Nephron progenitor cell (in vitro differentiated cells): ENCODE measurements at places on chromosomes 5 and 9.

- no peak overlapping the region for H3K27ac ChIP-seq
- H3K27me3 ChIP-seq, result peaks cover 3% of the 10 kb centered on the region
- no peak overlapping the region for H3K4me3 ChIP-seq
- no peak for DNase-seq
- H3K36me3 ChIP-seq, result peaks cover 70% of the 10 kb centered on the region
- H3K4me1 ChIP-seq, result peaks cover 8% of the 10 kb centered on the region
These were observed 11.2 kb downstream of the RCL1 start for GRCh38 chr9:4803670-4804530.

DNA sequence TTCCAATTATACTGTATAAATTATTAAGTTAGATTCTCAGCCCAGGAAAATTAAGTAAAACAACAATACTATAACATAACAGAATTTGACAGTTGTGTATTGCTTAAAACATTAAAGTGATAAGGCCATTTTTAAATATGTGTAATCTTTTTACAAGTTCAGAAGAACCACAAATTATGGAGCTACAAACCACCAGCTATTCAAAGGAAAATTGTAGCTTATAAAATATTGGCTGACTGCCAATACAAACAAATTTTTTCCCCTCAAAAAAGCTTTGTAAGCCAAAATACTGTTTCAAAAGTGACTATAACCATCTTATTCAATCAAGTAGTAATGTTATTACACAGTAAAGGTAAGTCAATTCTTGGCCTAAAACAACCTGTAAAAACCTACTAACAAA lies 21.9 kb downstream of the STRBP start:
- no peak overlapping the region for H3K27ac ChIP-seq
- no peaks in the 10 kb centered on the region for H3K4me1 ChIP-seq
- peaks cover 2% of the 10 kb centered on the region for H3K27me3 ChIP-seq
- no peak for DNase-seq
- no peak overlapping the region for H3K4me3 ChIP-seq
- H3K36me3 ChIP-seq, result peaks cover 14% of the 10 kb centered on the region

- no peak for DNase-seq
- no peak overlapping the region for H3K27ac ChIP-seq
- peaks cover 17% of the 10 kb centered on the region for H3K27me3 ChIP-seq
- no peak overlapping the region for H3K4me3 ChIP-seq
- peaks cover 8% of the 10 kb centered on the region for H3K4me1 ChIP-seq
- H3K36me3 ChIP-seq, result no peaks in the 10 kb centered on the region
These were observed 19.3 kb upstream of the ANKH start for GRCh38 chr5:14890846-14891245.

DNA sequence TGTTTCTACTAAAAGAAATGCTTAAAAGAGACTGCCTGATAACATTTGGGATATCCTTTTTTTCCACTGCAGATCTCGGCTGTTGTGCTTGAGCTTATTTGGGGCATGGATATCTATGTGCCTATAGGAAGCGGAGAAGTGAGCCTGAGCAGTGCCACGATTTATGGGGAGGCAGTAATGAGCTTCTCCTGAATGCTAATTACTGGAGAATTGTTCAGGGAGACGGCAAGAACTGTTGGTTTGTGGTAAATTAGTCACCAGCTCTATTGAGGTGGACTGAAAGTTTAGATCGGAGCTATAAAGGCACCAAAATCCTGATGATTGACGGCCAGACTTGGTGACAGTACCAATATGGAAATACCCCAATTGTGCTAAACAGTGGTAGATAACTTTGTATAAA lies 186.5 kb downstream of the ARHGEF28 start:
- peak overlapping the region; percentile 60 for H3K27ac ChIP-seq
- H3K4me3 ChIP-seq, result peak overlapping the region; percentile 78
- H3K4me1 ChIP-seq, result peaks cover 50% of the 10 kb centered on the region
- DNase-seq, result peak; percentile 8
- peaks cover 4% of the 10 kb centered on the region for H3K27me3 ChIP-seq
- no peaks in the 10 kb centered on the region for H3K36me3 ChIP-seq

DNA sequence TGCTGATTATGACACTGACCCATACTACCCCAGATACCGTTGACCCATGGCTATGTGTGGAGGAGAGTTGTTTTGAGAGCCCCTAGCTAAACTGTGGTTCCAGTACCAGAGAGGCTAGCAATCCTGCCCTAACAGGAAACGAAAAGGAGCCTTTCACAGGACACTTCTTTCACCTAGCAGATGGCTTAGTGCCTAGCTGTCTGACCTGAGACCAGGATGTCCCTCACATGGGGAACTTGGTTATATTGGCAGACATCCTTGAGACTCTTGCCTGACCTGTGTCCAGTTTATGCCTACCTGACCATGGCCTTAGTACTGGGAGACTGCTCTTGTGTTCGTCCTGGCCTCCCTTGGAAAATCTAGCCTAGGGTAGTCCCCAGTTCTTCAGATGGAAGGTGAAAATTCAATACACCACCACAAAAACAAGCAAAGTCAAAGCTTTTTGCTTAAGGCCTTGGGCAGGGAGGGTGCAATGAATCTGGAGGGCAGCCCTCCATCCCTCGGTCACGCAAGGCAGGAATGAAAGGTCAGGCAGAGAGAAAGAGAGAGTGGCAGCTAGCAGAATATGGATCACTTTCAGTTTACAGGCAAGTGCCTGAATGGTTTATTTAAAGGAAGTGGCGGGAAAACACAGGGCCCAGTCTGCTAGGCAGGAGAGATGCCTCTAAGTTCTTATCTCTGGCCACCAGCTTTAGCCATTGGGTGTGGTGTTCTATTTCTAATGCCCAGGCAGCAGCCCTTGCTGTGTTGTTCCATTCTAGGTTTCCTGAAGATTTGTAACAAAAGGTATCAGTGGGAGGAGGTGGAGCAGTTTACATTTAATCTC lies 16.4 kb upstream of the ZNF474 start:
- H3K27ac ChIP-seq, result peak overlapping the region; percentile 53
- H3K36me3 ChIP-seq, result no peaks in the 10 kb centered on the region
- H3K4me3 ChIP-seq, result no peak overlapping the region
- no peaks in the 10 kb centered on the region for H3K27me3 ChIP-seq
- peaks cover 9% of the 10 kb centered on the region for H3K4me1 ChIP-seq
